Activated CD8-positive, alpha-beta T cell treated with anti-CD3 and anti-CD28 coated beads for 36 hours (primary cell): ENCODE measurements at places on chromosomes 1 and 21.

DNA sequence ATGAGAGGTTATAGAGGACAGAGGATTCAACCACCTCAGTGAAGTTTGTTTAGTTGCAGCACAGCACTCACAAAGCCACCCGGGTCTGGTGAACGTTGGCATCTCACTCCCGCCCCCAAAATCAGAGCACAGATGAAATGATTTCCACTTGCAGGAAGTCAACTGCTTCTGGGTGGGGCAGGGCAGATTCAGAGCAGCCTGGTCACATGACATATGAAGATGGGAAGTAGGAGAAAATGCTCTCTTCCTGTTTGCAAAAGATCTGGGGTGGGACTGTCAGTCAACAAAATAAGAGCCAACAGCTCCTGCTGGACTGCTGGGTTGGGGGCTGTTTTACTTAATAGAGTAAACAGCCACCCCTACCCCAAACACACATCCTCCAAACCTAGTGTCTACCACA, 43.2 kb downstream of the LRRC71 start:
- peak overlapping the region; percentile 74 for H3K27ac ChIP-seq
- peaks cover 22% of the 10 kb centered on the region for H3K4me1 ChIP-seq
- no peaks in the 10 kb centered on the region for H3K36me3 ChIP-seq
- peak; percentile 59 for DNase-seq

- H3K27me3 ChIP-seq, result no peaks in the 10 kb centered on the region
- peaks cover 27% of the 10 kb centered on the region for H3K36me3 ChIP-seq
- no peak for DNase-seq
- no peak overlapping the region for H3K27ac ChIP-seq
- H3K4me3 ChIP-seq, result no peak overlapping the region
These were observed 43.6 kb downstream of the NFYC start for GRCh38 chr1:40734882-40735628.

DNA sequence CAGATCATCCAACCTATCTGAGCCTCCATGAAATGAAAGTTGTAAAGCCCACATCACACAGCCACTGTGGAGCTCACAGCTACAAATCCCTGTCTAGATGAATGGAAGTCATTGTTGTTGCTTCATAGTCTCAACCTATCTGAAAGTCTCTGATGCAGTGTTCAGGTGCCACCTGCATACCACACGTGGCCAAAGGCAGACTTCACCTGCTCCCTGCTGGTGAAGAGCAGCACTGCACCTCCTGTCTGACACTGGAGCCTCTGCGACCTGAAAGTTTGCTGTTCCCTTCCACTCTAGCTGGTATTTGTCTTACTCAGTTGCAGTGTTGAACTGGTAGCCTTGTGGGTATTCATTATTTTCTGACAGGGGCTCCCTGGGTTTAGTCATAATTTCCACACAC, 18.4 kb downstream of the LORICRIN start:
- H3K27me3 ChIP-seq, result peaks cover 19% of the 10 kb centered on the region
- no peaks in the 10 kb centered on the region for H3K36me3 ChIP-seq
- no peaks in the 10 kb centered on the region for H3K4me1 ChIP-seq
- no peak overlapping the region for H3K27ac ChIP-seq
- peak; percentile 65 for DNase-seq
- H3K4me3 ChIP-seq, result no peak overlapping the region

DNA sequence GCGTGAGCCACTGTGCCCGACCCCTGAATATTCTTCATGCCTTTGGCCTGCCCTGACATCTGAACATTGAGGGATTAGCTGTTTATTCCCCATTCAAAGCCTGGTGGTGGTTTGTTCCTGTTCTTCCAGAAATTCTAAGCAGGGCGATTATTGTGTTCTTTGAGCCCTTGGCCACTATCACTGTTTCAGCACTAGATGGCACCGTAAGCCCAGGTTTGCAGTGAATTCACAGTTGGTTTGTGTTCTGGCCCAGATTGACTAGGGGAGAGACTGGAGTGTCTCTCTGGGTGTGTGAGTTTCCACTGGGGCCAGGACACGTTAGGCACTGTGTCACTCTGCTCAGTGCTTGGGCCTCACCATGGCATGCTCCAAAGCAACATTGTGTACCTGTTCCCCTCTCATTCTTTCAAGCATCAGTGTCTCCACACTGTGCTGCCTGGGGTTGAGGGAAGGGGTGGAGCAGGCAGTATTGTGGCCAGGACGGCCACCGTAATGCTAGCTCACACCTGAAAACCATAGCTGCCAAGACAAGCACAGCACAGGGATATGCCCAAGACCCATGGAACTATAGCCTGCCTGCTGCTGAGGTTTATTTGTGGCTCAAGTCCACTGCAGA, 52.7 kb downstream of the PKN2 start:
- H3K36me3 ChIP-seq, result peaks cover 30% of the 10 kb centered on the region
- peak; percentile 17 for DNase-seq
- H3K27ac ChIP-seq, result no peak overlapping the region
- H3K4me1 ChIP-seq, result peaks cover 9% of the 10 kb centered on the region
- H3K4me3 ChIP-seq, result no peak overlapping the region

- H3K36me3 ChIP-seq, result no peaks in the 10 kb centered on the region
- DNase-seq, result no peak
- no peak overlapping the region for H3K27ac ChIP-seq
These were observed 121.7 kb downstream of the KIF26B start for GRCh38 chr1:245276445-245276844.
